ENCODE measurements at places on chromosomes 7 and 10. TPM values are rescaled to one million over a fixed set of nuclear protein-coding genes. Genes with fewer than 3 reads are reported as not detected.

DNA sequence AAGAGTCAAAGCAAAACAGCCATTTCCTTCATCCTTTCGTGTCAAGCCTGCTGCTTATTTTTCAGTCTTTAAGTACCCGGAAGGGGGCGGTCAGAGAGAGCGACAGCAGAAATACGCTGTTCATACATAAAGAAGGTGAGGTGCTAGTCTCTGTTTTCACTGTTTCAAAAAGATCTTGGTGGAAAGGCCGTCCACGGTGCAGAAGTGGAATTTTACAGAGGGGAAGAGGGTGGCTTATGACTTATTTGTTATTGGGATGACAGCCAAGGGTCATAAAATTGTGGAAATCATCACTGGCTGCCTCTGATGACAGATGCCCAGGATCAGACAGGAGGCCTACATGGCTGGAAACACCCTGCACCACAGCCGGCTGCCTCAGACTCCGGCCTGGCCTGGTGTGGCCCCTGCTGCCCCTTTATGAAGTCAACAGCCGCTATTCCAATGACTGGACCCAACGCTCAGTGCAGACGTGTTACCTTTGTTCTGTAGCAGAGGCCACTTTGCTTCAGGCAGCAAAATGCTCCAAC, 57.0 kb downstream of the HIPK2 start:
- DNase-seq = peak; percentile 86

DNA sequence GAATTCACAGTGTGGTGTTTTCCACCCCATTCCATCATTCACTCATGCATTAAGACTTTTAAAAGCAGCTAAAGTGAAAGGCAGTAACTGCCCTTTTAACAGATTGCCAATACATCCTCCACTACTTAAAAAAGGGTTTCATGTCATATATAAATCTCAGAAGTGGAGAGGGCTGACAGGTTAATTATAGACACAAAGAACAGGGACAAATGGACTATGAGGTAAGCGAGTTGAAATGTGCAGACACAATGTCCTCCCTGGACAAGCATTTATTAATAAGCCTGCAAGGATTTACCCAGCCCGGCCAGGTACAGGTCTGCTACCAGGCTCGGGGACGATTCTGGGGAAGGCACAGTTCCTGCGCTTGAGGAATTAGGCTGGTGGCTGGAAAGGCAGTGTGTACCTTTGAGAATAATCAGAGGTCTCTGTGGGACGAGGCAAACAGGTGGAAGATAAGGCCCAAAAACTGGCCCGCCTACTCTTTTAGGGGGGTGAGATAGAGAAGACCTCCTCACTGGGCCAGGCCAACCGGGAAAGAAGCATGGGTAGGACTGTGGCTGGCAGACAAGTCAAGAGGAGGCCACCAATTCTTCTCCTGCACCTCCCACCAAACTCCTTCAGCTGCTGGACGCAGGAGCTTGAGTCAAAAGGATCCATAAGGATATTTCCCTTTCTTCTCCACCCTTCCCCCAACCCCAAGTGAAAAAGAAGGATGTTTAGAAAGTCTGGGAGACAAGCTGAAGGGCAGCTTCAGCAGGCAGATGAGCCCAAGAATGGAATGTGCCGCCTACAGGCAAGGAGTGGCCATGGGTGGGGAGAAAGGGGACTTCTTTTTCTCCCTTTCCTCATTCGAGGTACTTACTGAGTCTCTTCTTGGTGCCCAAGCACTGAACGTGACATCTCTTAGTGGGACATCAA, 1.5 kb downstream of the PDLIM1 start:
- DNase-seq = no peak

GRCh38 chr7:151570366-151570915, 50.7 kb upstream of the RHEB start:
- peak; percentile 50 for DNase-seq

- DNase-seq = no peak
Observed at GRCh38 chr10:81564143-81564542, 310.9 kb upstream of the NRG3 start.

DNA sequence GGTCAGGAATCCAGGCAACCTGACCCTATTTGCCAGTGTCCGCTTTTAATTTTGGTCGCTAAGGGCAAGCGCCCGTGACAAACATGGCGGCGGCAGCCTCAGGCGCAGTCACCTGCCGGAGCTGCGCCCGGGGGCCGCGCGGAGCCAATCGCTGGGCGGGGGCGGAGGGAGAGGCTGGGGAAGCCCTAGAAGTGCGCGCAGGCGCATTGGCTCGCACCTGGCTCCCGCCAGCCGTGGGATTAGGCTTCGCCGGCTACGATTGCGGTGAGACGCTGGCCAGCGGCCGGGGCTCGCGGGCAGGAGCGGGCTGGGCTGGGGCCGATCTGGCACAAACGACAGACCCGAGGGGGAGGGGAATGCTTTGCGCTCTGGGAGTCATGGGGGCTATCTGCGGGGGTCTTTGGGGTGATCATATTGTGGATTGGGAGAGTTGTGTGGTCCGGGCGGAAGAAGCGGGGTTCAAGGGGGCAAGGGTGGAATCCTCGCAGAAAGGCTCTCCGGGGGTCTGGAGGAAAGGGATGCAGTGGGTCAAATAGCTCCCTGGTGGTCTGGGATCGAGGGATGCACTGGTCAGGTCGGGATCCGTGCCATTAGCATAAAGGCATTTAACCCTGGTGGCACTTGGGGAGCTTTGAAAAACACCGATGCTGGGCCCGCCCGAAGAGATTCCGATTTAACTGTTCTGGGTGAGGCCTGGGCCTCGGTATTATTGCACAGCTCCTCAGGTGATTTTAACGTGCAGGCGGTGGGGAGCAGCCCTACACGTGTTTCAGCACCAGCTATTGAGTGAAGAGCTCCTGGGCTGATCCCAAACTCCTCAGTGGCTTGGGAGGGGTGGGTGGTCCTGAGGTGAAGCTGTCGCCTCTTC, 10.1 kb upstream of the C10orf95 start:
- DNase-seq = peak; percentile 87

DNA sequence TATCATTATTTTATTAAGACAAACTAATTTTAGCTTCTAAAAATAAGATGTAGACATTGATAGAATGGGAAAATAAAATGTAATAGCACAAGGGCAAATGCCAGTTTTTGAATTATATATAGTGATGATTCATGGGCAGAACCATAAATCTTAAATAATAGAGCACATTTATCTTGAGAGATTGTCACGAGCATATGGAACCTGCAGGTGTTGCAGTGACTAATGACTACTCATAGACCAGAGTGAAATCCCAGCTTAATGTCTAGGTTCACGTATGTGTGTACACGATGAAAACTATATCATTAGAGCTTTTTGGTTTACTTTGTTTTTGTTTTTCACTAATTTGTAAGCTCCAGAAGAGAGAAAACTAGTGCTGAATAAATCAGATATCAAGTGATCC, 150.2 kb upstream of the CACNA2D1 start:
- peak; percentile 55 for DNase-seq

GRCh38 chr7:148084138-148084537, 506.4 kb upstream of the C7orf33 start:
- DNase-seq = no peak

DNA sequence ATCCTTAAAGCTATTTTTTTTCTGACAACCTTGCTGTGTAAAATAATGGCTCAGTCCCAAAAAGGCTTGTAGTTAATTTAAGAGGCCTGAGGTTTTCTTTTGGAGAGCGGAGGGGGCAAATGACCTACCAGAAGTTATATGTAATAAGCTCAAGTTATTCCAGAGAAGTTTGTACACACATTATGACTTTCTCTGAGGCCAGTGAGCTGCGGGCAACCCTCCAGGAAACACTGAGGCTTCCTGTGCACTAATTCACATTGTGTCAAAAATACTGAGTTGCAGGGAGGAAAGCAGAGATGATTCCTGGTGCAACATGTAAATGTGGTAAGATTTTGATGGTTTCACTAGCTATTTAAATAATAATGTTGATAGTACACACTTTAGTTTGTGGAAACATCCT, 188.6 kb downstream of the DIP2C start:
- peak; percentile 57 for DNase-seq

- DNase-seq = no peak
Observed at GRCh38 chr10:105347487-105347886, 706.4 kb downstream of the SORCS3 start.

DNA sequence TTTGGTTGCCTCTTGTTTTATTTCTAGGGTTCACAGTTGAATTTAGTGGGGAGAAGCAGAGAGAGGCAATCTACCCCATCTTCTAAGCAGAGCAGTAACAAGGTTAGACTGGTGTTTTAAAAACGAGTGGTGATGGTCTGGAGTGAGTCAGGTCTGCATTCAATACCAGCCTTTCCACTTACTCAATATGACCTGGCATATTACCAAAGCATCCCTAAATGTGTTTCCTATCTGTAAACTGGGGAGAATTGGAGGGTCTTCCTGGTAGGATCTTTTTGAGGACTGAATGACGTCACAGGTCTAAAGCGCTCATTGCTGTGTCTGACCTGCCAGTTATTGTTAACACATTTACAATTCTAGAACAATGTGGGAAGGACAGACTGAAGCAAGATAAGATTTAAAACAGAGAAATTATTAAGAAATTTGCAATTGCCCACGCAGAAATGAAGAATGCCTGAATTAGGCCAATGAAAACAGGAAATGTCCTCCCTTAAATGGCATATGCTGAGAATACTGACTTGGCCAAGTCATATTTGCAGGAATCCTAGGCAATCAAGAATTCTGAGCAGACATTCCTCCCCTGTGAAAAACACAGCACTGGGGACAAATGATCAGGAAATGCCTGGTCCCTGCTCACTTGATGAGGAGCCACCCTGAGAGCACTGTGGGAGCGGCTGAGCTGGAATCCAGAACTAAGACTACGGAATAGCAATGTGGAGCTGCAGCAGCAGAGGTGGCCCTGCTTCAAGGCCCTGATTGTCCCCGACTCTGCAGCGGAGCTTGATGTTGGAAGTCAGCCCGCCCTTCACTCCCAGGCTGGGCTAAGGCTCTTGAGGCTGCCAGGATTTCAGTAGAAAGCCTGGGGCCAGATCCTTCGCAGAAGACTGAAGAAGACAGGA, 184.5 kb upstream of the CXCL12 start:
- DNase-seq = peak; percentile 67

DNA sequence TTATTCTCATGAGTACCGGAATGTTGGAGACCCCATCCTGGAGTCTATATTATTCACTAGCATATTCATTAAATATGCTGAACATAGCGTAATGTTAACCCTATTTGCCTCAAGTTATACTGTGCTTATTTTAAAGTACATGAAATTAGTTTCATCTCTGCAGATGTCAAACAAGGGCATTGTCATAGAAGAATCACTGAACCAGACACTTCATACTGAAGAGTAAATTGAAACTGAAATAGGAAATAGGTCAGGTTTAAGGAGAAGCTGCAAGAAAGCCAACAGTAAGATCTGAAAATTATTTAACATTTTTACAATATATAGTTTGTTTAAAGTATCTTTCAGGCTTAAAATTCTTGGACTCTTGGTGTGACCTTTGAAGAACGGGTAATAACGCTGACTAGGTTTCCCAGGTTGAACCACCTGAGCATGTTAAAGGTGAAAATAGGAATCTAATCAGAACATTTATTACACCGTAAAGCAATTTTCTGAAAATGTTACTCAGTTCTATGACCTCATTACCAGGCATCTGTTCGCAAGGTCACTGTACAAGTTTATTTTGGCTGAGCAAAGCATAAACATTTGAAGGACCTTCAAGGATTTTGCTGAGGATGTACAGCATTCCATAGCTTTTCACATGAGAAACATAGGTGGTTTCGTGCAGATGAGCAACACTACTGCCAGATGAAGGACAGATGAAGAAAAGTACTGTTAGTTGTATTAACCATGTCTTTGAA, 82.7 kb downstream of the REEP3 start:
- peak; percentile 52 for DNase-seq

DNA sequence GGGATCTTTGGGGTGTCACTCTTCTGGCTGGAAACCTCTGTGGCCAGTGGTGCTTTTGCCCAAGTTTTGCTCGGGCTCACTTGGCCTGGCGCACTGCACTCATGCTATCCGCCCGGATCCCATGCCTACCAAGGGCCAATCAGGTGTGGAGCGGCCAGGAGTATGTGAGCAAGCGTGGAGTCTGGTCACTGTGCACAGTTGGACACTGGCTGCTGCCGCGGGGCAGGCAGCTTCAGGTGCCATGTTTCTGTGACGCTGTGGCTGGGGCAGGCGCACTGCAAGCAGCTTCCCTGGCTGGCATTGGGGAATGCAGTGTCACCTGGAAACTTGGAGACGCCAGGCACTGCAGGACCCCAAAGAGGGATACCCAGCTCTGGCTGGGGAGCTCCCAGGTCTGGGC, 45.3 kb downstream of the NEUROG3 start:
- no peak for DNase-seq

DNA sequence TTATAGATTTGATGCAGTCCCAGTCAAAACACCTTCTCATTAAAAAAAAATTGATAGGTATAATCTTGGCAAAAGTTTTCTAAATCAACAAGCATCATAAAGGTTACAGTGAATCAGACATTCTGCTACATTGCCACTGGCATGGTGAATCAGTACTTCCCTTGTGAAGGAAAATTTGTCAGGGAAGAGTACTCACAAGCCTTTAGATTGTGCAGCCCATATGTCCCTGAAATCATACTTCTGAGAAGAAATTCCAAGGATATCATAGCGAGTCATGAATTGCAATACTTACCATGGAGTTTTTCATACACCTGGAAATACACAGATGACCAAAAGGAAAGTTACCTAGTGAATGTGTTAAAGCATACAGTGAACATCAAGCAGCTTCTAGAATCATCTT, 17.2 kb downstream of the VSTM2A start:
- DNase-seq = no peak

- DNase-seq = peak; percentile 48
Observed at GRCh38 chr7:3955751-3956696, 655.0 kb downstream of the SDK1 start.

GRCh38 chr7:34342387-34342786, 315.6 kb upstream of the NPSR1 start:
- no peak for DNase-seq

- peak; percentile 84 for DNase-seq
Observed at GRCh38 chr7:455110-455928, 64.3 kb downstream of the PDGFA start.

GRCh38 chr7:158127241-158127640, 460.4 kb downstream of the PTPRN2 start:
- no peak for DNase-seq

DNA sequence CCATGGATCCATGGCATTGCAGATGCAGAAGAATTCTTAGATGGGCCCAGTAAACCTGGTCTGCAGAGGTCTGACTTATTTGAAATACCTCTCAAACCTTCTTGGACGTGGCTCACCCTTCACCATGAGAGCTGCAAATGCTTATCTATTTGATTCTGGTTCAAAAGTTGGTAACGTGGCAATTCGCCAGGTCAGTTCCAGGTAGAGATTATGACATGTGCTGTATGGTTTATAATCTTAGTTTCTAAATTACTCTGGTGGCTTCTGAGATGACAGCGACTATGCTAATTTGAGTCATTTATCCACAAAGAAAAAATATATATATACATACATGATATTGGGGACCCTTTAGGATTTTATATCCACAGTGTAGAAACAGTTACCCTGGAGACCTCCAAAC, 68.8 kb downstream of the NRP1 start:
- no peak for DNase-seq

Gene LRGUK
- total RNA-seq = under 0.01 TPM

Gene GIMAP8
- total RNA-seq = 88.7 TPM

Gene ZNF12
- 11.6 TPM for total RNA-seq

Gene RTKN2
- under 0.01 TPM for total RNA-seq

Gene TEX36
- total RNA-seq = not detected

Gene ZNF485
- 0.60 TPM for total RNA-seq

Measured in lung microvascular endothelial cell (primary cell).